ENCODE measurements at places on chromosomes 12 and 14. TPM values are rescaled to one million over a fixed set of nuclear protein-coding genes. Genes with fewer than 3 reads are reported as not detected.

ABHD12B gene
- 0.18 TPM for total RNA-seq

SLC25A29 gene
- total RNA-seq, result 46.8 TPM

GZMB gene
- total RNA-seq, result not detected

NANOG gene
- 0.27 TPM for total RNA-seq

GALNT16 gene
- total RNA-seq, result 9.3 TPM

EFCAB11 gene
- total RNA-seq, result 10.0 TPM

COX8C gene
- not detected for total RNA-seq

TAMALIN gene
- 5.4 TPM for total RNA-seq

LPCAT3 gene
- 13.6 TPM for total RNA-seq

MEG3 gene
- total RNA-seq, result 580 TPM

WSCD2 gene
- 3.6 TPM for total RNA-seq

OAS2 gene
- 3.4 TPM for total RNA-seq

TMEM63C gene
- total RNA-seq, result 16.9 TPM

TTC6 gene
- 2.4 TPM for total RNA-seq

WNT5B gene
- 4.9 TPM for total RNA-seq

ANGEL1 gene
- total RNA-seq, result 17.7 TPM

GPATCH2L gene
- 98.5 TPM for total RNA-seq

All from cerebellum (tissue), 4 donors.